Left ventricle myocardium inferior (tissue), 1 donor: ENCODE measurements at places on chromosomes 3 and 15.

GRCh38 chr3:119570229-119570628, 9.1 kb upstream of the ADPRH start:
- no peak for DNase-seq

GRCh38 chr3:53820756-53821580, 25.3 kb downstream of the CHDH start:
- no peak for DNase-seq

DNA sequence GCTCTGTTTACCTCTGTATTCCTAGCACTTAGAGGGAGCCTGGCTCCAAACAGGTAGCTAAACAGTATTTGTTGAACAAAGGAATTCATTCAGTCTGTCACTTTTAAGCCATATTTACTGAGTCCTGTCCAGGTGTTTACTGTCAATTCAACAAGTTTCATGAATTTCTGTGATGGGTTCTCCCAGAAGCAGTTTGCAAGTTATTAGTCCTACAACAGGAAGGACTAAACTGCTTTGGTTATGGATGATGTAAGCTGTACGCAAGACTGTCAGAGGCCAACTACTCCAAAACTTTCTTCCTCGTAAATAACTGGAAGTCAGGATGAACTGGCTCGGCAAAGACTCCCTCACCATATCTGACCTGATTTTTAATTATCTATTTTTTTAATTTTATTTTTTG, 25.1 kb downstream of the STIMATE start:
- no peak for DNase-seq

GRCh38 chr3:170367797-170368196, 10.3 kb downstream of the SKIL start:
- no peak for DNase-seq

DNA sequence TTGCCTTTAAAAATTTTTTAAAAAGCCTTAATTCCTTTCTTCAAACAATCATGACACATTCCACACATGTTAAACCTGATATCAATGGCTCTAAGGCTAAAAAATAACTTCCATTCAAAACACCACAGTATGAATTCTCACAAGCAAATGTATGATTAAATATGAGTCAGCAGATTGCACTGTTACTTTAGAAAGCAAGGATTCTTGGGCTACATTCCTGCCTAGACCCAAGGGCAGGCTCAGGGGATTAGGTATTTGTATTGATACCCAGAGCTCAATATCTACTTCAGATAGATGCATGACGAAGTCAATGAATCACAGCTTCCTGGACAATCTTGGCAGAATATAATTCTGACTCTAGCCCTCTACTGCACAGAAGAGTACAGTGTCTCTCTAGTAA, 65.7 kb downstream of the RARB start:
- DNase-seq, result no peak

DNA sequence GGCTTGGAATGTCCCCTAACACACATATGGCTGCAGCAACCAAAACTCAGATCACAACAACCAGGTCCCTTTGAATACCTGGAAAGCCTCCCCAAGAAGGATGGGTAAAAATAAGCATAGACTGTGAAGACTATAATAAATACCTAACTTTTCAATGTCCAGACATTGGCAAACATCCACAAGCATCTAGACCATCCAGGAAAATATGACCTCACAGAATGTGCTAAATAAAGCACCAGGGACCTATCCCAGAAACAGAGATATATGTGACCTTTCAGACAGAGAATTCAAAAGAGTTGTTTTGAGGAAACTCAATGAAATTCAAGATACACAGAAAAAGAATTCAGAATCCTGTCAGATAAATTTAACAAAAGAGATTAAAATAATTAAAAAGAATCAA, 109.2 kb downstream of the NEDD4 start:
- no peak for DNase-seq

GRCh38 chr3:98744283-98744682, 18.9 kb upstream of the ST3GAL6 start:
- no peak for DNase-seq
